Glomerular endothelial cell (primary cell): ENCODE measurements at places on chromosomes 4 and X.

DNA sequence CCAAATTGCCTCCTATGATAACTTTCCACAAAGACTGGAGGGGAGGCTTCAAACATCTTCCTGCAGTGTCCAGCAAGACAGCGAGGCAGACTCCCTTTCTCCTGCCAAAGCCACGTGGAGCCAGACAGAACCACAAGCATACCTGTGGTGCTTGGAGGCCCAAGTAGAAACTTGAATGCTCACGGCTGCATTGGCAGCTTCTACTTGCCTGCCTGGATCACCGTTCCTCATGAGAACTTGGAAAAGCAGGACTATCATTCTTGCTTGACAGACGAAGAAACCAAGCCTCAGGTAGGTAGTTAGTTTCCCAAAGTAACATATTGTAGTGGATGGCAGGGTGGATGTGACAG, 216.3 kb upstream of the SFRP2 start:
- no peak for DNase-seq

DNA sequence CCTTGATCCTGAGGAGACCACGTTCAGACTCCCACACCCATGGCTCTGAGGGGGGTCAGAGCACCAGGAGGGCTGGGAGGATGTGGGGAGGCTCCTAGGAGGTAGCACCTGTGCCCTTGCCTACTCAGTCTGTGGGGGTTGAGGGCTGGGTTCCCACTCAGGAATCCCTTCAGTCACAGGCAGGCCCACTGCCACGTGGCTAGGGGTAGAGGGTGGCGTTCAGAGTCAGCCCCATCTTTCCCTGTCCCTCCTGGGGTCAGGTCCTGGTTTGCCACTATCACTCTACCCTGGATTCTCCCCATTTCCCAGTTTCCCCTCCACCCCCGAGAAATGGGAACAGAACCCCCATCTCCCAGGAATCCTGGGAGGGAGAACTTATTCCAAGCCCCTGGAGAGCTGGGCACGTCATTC, 111.3 kb downstream of the PSAPL1 start:
- DNase-seq, result no peak

GRCh38 chr4:128475597-128475996, 188.0 kb upstream of the PGRMC2 start:
- no peak for DNase-seq

DNA sequence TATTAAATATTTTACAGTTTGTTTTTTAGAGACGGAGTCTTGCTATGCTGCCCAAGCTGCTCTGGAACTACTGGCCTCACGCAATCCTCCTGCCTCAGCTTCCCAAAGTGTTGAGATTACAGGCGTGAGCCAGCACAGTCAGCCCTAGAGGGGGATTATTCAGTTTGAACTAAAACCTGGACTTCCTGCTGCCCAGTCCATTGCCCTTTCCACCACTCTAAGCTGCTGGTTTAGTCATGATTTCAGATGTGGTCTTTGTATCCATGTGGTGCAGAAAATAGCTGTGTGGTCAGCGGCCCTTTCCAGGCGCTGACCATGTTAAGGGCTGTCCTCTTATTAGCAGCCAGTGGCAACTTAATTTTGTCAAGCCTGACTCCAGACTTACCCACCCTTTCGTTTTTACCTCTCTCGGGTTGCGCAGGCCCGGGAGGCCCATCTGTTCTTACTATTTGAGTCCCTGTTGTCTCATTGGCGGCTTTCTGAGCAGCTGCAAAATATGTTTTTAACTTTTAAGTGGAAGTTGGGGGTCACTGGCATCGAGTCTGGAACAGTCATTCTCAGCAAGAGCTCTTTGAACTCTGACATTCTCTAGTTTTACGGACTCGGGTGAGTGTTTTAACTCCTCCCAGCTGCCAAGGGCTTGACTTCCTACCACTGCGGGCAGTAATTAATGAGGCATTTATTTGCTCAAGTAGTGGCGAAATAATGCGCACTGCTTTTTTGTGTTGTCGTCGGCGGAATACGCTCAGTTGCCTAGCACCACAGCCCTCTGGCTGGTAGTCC, 773 bp upstream of the VMA21 start:
- peak; percentile 18 for DNase-seq

- DNase-seq, result no peak
These were observed 383.9 kb downstream of the RPA4 start for GRCh38 chrX:97267396-97268181.

DNA sequence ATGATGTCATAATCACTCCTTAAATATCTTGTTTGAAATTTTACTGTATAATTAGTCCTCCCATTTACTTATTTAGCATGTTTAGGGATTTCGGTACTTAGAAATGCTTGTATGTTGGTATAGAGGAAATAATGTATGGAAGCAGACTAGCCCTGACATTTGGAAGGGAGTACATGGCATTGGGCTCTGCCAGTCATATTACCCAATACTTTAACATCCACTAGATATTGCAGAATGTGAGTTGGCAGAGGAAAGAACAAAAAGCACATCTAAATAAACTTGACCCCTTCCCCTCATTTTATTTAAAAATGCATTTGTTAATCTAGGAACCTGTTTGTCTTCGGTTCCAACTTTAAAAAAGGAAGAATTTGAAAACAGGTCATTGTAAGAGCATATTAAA, 77.8 kb downstream of the RS1 start:
- DNase-seq, result no peak
